ENCODE measurements at places on chromosomes 7 and 10.

- DNase-seq: no peak
These were observed 71.8 kb downstream of the JAZF1 start for GRCh38 chr7:28108747-28109146.

DNA sequence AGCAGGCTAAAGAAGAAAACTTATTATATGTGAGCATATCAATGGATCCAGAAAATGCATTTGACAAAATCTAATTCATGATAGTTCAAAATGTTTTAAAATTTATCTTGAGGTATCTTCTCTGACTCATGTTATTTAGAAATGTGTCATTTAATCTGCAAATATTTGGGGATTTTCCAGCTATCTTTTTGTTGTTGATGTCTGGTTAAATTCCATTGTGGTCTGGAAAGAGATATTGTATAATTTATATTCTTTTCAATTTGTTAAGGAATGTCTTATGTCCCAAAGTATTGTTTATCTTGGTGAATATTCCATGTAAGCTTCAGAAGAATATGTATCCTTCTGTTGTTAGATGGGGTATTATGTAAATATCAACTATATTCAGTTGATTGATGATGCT, 942.5 kb downstream of the KCNMA1 start:
- DNase-seq: no peak

- no peak for DNase-seq
These were observed 29.3 kb downstream of the NPS start for GRCh38 chr10:127578259-127578960.

DNA sequence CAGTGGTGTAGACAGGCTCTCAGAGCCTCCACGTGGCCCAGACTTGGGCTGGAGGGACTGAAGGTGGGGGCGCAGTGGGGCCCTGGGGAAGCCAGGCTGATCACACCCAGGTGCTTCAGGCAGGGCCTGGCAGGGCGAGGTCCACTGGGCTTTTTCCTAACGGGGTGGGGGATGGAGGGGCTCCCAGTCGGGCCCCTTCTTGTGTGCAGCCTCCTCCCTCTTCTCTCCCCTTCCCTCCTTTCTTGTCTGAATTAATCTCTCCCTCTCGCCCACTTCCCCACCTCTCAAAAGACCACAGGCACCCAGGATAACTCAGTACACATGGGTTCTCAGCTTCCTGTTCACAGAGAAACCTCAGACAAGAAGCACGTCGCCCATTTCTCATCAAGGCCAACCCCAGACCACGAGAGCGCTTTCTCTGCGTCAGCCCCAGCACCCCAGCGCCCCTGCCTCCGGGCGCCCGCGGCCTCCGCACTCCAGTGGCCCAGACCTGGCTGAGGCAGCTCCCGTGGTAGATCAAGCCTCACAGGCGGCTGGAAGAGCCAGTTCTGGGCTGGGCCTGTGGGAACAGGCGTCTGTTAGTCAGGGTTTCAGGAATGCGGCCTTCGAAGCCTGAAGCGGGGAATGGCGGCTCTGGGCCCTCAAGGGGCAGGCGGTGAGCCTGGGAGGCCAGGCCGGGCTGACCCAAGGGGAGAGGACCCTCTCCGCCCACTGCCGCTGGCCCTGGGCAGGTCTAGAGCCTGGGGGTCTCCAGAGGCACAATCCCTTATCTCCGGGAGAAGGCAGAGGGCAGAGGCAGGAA, 50.6 kb downstream of the PWWP2B start:
- no peak for DNase-seq

DNA sequence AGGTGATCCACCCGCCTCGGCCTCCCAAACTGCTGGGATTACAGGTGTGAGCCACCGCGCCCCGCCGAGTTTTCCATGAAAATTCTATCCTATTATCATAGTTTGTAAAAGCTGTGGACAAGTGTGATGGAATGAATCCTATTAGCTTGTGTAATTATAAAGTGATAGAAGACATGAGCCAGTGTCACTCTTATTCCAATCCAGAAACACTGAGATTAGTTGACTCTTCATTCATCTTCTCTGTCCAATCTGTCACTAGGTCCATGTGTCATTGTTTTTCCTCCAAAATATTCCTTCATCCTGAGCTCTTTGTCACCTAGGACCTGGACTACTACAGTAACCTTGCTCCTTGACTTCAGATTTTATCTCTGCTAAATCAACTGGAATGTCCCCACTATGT, 13.5 kb downstream of the FBH1 start:
- no peak for DNase-seq

DNA sequence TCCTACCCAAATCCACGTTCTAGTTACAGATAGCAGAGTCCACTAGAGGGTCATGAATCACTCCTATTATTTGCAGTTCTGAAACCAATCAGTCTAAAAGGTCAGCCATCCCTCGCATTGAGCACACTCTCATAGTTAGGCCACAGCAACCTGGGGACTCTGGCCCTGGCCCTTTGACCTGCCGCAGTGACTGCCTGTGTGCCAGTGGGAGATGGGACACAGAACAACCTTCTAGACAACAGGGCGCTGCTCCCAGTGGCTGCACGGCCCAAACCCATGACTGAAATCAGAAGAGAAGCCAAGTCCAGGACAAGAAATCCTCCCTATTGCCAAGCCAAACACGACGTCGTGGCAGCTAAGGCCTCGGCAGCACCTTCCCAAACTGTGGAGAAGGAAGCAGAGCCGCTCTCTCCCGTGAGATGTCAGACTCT, 158.5 kb downstream of the HERPUD2 start:
- DNase-seq: no peak

- DNase-seq: no peak
These were observed 107.7 kb upstream of the KLF6 start for GRCh38 chr10:3892440-3893425.

DNA sequence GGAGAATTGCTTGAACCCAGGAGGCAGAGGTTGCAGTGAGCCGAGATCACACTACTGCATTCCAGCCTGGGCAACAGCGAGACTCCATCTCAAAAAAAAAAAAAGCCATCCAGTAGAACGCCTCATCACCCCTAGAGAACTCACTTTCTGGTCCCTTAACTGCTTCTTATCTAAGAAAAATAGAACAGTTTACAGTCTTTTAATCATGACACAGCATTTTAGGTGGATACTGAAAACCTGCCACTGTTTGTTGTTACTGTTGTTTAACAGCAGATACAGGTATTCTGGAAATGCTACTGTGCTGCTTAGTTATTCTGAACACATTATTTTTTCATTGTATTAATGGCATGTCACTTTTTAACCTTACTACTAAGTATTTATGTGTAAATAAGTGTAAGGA, 624.3 kb upstream of the GHITM start:
- no peak for DNase-seq

GRCh38 chr10:67770537-67770936, 67.5 kb downstream of the DNAJC12 start:
- DNase-seq: no peak

GRCh38 chr7:73718438-73718881, 1.0 kb downstream of the STX1A start:
- DNase-seq: no peak

DNA sequence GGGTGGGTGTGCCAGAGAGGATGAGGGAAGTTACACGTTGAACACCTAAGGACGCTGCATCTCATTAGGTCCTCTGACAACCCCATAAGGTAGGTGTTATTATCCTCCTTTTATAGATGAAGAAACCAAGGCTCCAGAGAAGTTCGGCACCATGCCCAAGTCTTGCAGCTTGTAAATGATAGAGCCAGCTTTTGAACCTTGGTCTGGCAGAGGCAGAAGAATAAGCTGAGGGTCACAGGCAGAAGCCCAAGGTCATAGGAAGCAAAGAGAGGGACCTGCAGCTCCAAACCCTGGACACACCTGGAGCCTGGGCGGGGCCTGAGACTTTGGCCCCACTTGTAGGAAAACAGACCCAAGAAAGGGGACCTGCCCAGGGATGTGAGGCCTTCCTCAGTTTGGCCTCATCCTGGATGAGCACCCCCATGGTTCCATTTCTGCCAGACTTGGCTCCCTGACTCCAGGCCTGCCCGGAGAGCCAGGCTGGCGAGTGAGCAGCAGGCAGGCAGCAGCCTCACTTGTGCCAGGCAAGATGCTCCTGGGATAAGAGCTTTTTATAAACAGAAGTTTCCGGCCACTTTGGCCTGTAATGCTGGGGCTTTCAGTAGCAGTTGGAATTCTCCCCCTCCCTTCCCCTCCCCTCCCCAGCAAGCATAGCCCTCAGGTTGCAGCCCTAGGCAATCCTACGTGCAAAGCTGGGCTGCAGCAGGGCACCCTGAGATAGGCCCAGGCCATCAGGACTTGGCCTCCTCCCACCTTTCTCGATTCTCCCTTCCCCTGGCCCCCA, 2.4 kb downstream of the KCNH2 start:
- DNase-seq: no peak

Data from putamen (tissue), 1 donor.